Amniotic epithelial cell (primary cell): ENCODE measurements at places on chromosomes 16 and 17.
A peak's percentile ranks its signal among the peaks of the same experiment; 100 is the strongest.

DNA sequence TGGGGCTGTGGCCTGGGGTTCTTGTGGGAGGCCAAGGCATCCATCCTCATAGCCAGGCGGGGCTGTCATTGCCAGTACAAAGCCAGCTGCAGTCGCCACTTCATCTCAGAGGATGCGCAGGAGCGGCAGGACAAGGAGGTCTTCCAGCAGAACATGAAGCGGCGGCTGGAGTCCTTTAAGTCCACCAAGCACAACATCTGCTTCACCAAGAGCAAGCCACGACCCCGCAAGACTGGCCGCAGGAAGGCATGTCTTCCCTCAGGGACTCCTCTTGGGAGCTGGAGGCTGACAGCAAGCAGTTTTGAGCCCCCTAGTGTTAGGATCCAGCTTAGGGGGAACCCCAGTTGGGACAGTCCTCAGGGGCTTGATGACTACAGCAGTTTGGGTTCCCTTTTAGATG is 15.1 kb upstream of the PLEKHG4 start:
- DNase-seq = no peak

DNA sequence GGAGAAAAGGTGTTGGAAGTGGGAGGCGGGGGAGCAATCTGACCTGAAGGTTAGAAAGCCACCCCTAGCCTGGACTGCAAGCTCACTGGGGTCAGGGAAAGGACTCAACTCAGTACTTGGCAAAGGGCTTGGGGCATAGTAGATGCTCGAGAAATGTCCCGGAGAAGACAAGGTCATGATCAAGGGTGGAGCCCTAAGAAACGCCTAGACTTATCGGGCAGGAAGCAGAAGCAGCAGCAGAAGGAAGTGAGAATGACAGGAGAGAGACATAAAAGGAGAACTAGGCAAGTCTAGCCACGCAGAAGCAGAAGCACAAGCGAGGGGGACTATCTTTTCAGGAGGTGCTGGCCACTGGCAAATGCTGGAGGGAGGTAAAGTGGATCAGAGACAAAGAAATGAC is 10.2 kb downstream of the COTL1 start:
- no peak for DNase-seq

DNA sequence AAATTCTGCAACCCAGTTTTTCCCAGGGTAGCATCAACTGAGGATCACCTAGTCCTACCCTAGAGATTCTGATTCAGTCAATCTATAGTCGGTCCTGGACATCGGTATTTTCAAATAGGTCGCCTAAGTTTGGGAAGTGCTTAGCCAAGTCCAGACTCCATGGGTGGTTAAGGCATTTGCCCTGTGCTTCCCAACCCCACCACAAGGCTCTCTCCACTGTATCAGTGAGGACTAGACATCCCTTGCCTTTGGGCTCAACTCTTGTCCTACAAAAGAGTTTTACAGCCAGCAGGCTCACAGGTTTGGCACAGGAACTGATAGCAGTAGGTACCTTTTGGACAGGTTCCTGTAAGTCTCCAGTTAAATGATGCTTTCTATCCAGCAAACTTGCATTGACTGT is 13.8 kb downstream of the HYDIN start:
- no peak for DNase-seq

DNA sequence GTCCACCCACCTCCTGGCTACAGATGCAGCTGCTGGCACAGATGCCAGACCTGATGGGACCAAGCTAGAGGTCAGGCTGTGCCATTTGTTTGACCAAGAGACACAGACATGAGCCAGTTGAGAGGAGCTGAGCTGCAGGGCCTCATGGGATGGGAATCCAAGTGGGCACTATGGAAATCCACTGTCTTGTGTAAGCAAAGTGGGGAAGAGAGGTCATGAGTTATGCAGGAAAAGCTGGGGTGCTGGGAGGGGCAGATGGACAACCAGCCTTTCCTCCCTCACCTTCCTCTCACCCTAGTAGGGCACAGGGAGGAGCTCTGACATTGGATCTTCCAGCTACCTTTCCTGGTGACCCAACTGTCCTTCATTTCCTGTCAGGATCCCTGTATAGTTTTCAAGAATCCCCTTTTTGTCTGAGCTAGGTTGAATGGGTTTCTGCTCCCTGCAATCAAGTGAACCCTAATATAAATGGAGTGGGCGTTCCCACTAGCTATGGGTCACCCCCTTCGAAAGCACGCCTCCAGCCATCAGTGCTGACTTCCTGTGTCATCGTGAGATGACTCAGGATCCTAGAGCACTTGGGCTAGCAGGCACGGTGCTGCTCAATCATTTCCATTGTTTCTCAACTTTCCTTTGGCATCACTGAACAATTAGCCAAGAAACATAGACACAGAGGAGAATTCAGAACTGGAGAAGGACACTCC is 13.6 kb downstream of the ATPAF2 start:
- peak; percentile 59 for DNase-seq
